Fibroblast of skin of right quadriceps (primary cell): ENCODE measurements at places on chromosomes 6 and 20.

DNA sequence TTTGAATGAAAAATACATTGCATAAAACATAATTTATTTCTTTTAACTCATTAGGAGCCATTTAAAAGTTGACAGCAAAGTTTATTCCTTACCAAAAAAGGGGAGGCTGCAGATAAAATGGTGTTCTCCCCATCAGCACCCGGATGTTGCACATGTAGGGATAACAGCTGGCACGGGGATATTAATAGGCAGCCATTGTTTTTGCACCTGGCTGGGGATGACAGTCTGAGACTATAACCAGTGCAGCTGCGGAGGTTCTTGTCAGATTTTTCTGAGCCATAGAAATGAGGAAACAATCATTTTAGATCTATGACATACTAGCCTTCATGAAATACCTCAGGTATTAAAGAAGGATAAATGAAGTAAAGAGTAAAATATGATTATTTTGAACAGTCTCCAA is 20.1 kb upstream of the HECA start:
- no peak for DNase-seq

GRCh38 chr6:9140172-9140571 is 704.8 kb upstream of the SLC35B3 start:
- no peak for DNase-seq

DNA sequence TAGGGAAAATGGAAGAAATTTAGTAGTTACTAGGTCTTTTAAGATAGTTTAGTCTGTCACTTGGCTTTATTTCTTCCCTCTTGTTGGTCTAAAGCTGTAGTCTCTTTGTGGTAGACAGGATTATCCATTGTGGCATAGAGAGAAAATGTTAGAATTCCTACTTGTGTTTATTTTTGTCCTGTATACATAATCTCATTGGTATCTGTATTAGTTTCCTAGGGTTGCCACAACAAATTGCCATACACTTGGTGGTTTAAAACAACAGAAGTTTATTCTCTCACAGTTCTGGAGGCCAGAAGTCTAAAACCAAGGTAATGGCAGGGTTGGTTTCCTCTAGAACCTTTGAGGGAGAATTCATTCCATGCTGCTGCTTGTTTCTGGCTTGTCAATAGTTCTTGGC is 119.4 kb downstream of the ZFAND3 start:
- peak; percentile 7 for DNase-seq

- no peak for DNase-seq
Measured at GRCh38 chr6:138253731-138254130, 35.4 kb upstream of the PBOV1 start.

- no peak for DNase-seq
Measured at GRCh38 chr20:8012724-8013123, 6.8 kb downstream of the TMX4 start.

- no peak for DNase-seq
Measured at GRCh38 chr6:40630488-40630887, 43.3 kb upstream of the LRFN2 start.

GRCh38 chr6:17015144-17015543 is 86.7 kb upstream of the STMND1 start:
- DNase-seq: peak; percentile 90

DNA sequence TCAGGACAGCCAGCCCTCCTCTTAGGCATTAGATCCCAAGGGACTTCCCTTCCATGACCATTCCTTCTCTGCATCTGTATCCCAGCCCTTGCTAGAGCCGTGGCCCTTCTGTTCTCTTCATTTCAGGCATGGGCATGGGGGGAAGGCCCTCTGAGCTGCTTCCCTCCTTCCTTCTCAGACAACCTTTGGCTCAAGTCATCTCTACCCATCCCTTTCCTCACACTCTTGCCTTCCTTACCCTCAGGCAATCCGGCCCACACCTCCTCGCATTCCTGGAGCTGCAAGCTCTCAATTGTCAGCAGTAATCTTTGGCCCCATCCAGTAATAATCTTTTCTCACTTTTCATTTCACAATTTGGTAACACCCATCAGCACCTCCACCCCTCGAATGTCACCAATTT is 426.9 kb upstream of the JARID2 start:
- DNase-seq: no peak

GRCh38 chr6:142693441-142693840 is 251.5 kb downstream of the HIVEP2 start:
- DNase-seq: peak; percentile 68

DNA sequence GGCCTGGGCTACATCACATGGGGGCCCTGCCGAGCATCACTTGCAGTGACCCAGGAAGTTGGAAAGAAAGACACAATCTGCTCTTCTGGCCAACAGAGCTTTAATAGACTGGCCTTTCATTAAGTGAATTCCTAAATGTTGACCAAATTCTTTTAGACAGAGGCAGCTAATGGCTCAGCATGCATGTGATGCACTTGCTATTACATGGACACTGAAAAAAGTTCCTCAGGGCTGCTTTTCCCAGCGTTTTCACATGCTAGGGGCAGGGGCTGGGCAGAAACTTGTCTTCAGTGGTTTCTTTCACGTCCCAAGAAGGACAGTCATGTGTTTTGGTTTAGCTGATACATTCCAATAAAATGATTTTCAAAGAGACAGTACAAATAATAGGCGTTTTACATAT is 651.0 kb upstream of the SLC35B3 start:
- DNase-seq: peak; percentile 1

GRCh38 chr20:23294166-23294565 is 56.4 kb upstream of the NXT1 start:
- no peak for DNase-seq

DNA sequence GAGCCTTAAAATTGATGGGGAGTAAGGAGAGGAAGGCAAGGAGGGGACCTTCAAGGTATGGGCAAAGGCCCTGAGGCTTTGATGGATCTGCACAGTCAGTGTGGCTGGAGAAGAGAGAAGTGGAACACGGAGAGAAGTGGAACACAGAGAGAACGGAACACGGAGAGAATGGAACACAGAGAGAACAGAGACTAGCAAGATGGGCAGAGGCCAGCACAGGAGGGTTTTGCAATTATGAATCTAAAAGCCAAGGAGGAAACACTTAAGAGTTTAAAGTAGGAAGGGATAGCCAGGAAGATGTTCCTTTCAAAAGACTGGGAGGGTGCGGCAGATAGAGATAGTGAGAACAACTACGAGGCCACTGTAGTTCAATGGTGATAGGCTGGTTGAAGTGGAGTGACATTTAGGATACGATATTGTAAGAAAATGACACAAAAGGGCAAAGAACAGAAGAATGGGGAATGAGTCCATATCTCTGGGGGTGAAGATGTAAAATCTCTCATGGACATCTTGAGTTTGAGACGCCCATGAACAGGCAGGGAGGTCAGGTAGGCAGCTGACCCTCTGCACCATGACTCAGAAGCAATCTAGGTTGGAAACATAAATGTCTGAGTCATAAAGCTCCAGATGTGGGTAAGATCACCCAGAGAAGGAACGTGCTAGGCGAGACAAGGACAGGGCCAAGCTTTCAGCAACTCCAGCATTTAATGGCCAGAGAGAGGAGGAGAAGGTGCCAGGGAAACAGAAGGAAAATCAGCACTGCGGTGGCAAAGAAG is 25.4 kb downstream of the ZMYND8 start:
- DNase-seq: peak; percentile 79

- no peak for DNase-seq
Measured at GRCh38 chr20:51262240-51262639, 239.3 kb upstream of the KCNG1 start.

DNA sequence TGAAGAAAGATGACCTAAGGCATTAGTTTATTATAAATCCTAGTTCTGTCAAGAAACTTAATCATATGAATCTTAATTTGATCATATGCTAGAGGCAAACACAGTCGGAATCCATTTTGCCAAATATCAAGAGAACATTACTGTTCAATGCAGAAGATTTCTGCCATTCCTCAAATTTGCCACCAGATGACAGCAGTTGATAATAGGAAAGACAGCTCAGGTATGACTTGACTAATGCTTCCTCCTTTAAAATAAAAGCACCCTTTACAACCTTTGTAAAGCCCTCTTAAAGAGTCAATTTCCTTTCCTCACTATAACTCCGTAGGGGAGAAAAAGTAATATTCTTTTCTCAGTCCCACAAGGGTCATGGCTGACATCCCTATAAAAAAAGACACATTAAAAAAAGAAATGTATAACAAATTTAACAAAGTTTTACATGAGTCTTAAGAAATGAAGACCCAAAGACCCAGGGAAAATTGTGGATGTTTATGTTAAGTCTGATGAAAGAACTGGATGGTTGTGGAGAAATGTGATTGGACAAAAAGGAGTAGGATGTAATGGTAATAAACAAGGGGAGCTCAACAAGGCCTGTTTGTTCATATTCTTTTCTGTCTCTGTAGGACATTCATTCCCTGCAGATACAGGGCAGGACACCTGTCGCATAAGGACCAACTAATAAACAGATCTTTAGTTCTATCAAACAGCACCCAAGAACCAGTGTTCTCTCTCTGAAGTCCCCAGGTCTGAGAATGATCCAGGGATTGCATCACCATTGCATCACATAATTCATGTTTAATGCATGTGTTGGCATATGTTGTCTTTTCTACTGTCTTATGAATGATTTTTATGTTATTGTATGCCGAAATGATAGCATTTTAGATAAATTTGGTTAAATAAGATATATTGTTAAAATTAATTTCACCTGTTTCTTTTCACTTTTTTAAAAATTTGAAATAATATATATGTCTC is 23.0 kb upstream of the IL17A start:
- peak; percentile 15 for DNase-seq

DNA sequence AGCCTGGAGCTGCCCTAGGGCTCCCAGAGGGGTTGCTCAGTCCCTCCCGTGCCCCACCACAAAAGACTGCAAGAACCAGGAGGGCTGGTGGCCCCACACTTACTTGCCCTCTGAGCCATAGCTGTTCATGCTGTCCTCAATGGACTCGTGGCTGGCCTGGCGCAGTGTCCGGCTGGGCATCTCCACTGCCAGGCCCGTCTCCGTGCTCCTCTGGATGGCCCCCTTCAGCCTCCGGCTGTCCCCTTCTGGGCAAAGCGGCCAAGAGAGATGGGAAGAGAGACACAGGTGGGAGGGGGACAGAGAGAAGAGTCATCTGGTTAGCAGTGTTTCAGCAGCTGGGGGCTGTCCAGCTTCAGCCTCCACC is 25.5 kb downstream of the KCNK15 start:
- DNase-seq: no peak

DNA sequence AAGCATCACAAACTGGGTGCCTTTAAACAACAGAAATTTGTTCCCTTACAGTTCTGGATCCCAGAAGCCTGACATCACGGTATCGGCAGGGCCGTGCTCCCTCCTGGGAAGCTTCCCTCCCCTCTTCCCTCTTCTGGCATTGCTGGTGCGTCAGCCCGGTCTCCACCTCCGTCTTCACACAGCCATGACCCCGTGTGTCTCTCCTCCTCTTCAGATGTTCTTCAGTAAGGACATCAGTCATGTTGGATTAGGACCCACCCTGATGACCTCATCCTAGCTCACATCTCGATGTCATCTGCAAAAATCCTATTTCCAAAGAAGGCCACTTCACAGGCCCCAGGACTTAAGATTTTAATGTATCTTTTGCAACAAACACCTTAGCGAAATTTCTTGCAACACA is 38.4 kb upstream of the TBXT start:
- no peak for DNase-seq

DNA sequence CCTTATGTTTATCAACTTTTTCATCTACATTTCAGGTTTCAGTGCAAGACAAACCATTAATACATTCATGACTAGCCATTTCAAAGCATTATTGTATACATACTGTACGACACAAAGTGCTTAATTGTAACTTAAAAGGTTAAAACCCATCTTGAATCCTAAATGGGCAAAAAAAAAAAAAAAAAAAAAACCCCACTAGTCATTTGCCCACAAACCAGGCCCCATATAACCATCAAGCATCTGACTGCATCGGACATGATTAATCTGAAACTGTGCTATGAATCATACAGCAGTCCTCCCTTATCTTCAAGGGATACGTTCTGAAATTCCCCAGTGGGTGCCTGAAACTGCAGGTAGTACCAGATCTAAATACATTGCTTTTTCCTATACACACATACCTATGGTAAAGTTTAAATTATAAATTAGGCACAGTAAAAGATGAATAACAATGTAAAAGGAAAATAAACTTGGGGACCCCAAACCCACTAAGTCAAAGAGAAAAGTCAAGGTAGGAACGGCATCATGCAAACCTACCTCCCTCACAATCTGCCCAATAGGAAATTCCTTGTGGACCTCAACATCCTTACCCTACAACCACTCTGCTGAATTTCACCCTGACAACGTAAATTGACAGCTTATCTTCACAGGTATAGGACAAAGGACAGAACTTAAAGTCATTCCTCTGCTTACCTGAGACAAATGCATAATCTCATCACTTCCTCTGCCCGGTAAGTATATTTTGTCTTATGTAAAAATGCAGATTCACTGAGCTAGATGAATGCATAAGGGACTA is 14.3 kb downstream of the B4GALT5 start:
- DNase-seq: peak; percentile 66

DNA sequence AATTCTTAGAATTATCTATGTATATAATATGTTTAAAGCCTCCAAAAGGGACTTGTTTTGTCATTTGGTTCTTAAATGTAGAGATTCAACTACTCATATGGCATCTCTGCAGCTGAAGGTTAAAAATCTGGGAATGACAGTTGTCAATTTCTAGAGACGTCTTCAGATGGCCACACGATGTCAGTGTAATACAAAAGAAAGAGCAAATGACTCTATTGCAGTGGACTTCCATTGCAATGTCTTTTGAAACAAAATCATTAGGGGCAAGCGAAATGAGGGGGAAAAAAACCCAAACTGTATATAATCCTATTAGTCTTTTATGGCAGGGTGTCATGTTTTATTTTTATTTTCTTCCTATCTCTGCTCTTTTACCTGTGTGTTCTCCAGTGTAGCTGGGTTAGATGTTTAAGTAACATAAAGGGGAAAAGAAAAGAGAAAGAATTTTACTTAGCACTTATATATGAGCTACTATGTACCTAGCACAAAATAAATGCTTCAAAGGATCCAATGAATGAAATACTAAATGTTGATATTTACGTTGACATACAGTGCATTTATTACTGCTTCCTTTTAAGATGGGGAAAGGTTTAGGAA is 26.2 kb downstream of the CCN2 start:
- peak; percentile 62 for DNase-seq

GRCh38 chr6:70415247-70415646 is 1.9 kb downstream of the FAM135A start:
- no peak for DNase-seq

- DNase-seq: no peak
Measured at GRCh38 chr20:43988451-43988850, 73.8 kb downstream of the TOX2 start.
